ENCODE measurements at places on chromosomes 1 and 21. TPM values are rescaled to one million over a fixed set of nuclear protein-coding genes. Genes with fewer than 3 reads are reported as not detected.
A peak's percentile ranks its signal among the peaks of the same experiment; 100 is the strongest.

The ADCY10 gene
- total RNA-seq = not detected

DNA sequence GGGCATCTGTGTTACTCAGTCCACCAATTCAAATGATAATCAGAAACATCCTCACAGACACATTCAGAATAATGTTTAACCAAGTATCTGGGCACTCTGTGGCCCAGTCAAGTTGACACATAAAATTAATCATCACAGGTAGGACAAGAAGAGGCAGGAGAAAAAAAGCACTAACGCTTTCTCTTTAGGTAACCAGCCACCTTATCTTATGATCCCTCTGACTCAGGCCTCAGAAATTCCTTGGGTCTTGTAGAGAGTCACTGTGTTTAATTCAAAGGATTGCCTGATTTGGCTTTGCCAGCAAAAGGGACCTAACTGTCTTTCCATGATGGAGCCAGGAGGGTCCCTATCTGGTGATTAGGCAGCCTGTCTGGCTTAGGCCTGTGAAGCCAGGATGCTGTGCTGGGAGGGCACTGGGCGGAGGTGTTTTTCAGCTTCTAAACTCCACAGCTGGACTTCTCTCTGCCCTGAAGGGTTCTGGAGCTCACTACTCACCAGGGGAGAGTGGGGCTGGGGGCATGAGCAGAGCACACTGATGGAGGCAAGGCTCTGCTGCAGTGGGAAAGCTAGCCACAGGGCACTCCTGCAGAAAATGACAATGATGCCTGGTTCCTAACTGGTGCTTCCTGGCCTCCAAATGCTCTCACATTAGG, 36.4 kb upstream of the STUM start:
- no peaks in the 10 kb centered on the region for H3K36me3 ChIP-seq
- H3K4me3 ChIP-seq = no peak overlapping the region
- H3K27ac ChIP-seq = no peak overlapping the region

The HSD11B1 gene
- 106 TPM for total RNA-seq

GRCh38 chr1:4485398-4485797, 169.0 kb upstream of the AJAP1 start:
- no peak overlapping the region for H3K4me3 ChIP-seq
- no peaks in the 10 kb centered on the region for H3K4me1 ChIP-seq
- DNase-seq = no peak
- no peaks in the 10 kb centered on the region for H3K36me3 ChIP-seq

GRCh38 chr1:59669752-59670312, 144.9 kb upstream of the HOOK1 start:
- H3K36me3 ChIP-seq = no peaks in the 10 kb centered on the region
- DNase-seq = peak; percentile 54
- H3K27ac ChIP-seq = no peak overlapping the region
- no peaks in the 10 kb centered on the region for H3K27me3 ChIP-seq
- peaks cover 4% of the 10 kb centered on the region for H3K4me1 ChIP-seq

- H3K36me3 ChIP-seq = no peaks in the 10 kb centered on the region
- DNase-seq = no peak
- peaks cover 1% of the 10 kb centered on the region for H3K4me1 ChIP-seq
- H3K4me3 ChIP-seq = no peak overlapping the region
Measured at GRCh38 chr1:197424380-197424779, 156.3 kb downstream of the CRB1 start.

GRCh38 chr1:53869454-53870117, 20.0 kb downstream of the YIPF1 start:
- DNase-seq = no peak
- H3K27me3 ChIP-seq = no peaks in the 10 kb centered on the region
- H3K36me3 ChIP-seq = no peaks in the 10 kb centered on the region
- no peak overlapping the region for H3K4me3 ChIP-seq
- no peaks in the 10 kb centered on the region for H3K4me1 ChIP-seq
- no peak overlapping the region for H3K27ac ChIP-seq

DNA sequence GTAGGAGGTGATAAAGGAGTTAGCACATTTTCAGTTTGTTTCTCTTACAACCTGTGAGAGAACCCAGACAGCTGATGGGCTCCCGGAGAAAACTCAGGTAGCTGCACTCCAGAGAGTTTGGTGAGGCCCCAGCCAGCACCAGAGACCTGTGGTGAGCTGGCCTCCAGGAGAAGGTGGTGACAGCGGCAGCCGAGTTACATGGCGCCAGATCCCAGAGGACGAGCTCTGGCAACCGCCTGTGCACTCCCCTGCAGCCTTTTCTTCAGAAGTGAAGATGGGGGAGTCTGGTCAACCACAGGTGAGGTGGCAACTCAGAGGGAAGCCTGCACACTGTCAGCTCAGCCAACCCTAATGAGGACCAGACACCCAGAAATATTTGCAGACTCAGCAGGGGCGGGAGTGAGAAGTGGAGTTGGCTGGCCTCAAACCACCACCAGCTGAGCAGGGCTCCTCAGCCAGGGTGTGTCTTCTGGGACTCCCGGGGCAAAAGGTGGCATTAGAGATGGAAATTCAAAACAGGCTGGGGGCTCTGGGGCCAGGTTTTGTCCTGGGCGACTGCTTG, 209.7 kb downstream of the SETD4 start:
- H3K4me3 ChIP-seq = no peak overlapping the region
- H3K27me3 ChIP-seq = no peaks in the 10 kb centered on the region
- DNase-seq = no peak
- peaks cover 7% of the 10 kb centered on the region for H3K4me1 ChIP-seq
- H3K27ac ChIP-seq = no peak overlapping the region

DNA sequence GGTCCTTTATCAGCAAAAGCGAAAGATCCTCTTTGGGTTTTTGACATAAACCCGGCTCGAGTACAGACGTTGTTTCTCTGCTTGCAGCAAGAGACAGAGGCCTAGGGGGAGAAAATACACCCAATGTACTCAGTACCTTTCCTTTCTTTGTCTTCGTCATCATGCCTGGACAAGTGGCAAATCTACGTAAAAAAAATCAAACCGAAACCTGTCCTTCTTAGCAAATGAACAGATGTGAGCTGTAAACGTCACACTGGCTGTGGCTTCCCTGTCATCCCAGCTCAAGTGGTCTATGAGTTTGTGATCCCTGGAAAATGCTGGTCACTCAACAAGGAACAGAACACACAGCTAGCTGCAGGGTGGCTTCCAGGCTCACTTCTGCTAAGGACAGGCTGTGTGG, 39.9 kb downstream of the STPG1 start:
- no peak overlapping the region for H3K27ac ChIP-seq
- no peaks in the 10 kb centered on the region for H3K36me3 ChIP-seq
- H3K27me3 ChIP-seq = no peaks in the 10 kb centered on the region
- H3K4me3 ChIP-seq = no peak overlapping the region
- no peaks in the 10 kb centered on the region for H3K4me1 ChIP-seq

The CCDC30 gene
- 5.2 TPM for total RNA-seq

DNA sequence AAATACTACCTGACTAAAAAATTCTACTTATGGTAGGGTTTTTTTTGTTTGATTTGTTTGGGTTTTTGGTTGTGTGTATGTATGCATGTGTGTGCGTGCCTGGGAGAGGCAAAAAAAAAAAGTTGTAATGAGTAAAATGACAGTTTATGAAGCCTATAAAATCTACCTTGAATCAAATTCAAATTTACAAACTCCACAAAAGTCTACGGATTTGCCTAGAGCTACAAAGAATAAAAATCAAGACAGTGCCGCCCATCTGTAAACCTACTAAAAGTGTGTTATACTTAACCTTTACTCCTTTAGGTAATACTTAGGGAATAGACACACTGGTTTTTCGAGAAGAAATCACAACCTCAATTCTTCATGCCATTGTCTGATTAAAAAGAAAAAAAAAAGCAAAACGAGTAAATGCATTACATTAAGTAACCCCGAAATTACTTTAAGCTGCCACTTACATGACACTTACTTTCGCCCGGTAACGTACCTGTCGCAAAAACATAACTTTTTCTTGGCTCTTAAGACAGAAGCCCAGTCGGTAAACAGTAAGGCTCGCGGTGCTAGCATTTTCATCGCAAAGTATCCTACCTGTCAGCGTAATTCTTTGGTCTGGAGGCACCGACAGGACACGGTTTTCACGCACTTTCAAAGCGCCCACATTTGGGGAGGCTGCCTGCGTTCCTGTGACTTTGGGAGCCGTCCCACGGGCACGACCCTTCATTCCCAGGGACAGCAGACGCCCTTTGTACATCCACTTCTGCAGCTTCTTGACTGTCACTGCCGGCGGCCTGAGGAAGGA, 951 bp downstream of the SYDE2 start:
- H3K36me3 ChIP-seq = no peaks in the 10 kb centered on the region
- peak overlapping the region; percentile 98 for H3K4me3 ChIP-seq
- no peaks in the 10 kb centered on the region for H3K4me1 ChIP-seq
- no peak for DNase-seq
- no peaks in the 10 kb centered on the region for H3K27me3 ChIP-seq
- peak overlapping the region; percentile 80 for H3K27ac ChIP-seq

GRCh38 chr21:42539342-42539741, 25.7 kb downstream of the SLC37A1 start:
- no peak overlapping the region for H3K27ac ChIP-seq
- no peak for DNase-seq
- no peaks in the 10 kb centered on the region for H3K36me3 ChIP-seq

- H3K4me1 ChIP-seq = peaks cover 2% of the 10 kb centered on the region
- no peak overlapping the region for H3K4me3 ChIP-seq
Measured at GRCh38 chr1:77594366-77595112, 87.9 kb downstream of the ZZZ3 start.

GRCh38 chr1:18175051-18175450, 67.5 kb downstream of the IGSF21 start:
- H3K36me3 ChIP-seq = no peaks in the 10 kb centered on the region
- H3K4me1 ChIP-seq = no peaks in the 10 kb centered on the region
- no peak overlapping the region for H3K4me3 ChIP-seq
- H3K27me3 ChIP-seq = no peaks in the 10 kb centered on the region
- no peak for DNase-seq

GRCh38 chr1:234214129-234214910, 158.9 kb upstream of the COA6 start:
- no peak overlapping the region for H3K27ac ChIP-seq
- no peak for DNase-seq
- no peak overlapping the region for H3K4me3 ChIP-seq
- H3K36me3 ChIP-seq = no peaks in the 10 kb centered on the region

GRCh38 chr1:212745303-212745702, 45.7 kb upstream of the BATF3 start:
- no peak overlapping the region for H3K27ac ChIP-seq
- H3K27me3 ChIP-seq = no peaks in the 10 kb centered on the region
- no peak overlapping the region for H3K4me3 ChIP-seq
- no peak for DNase-seq
- H3K36me3 ChIP-seq = no peaks in the 10 kb centered on the region
- no peaks in the 10 kb centered on the region for H3K4me1 ChIP-seq

DNA sequence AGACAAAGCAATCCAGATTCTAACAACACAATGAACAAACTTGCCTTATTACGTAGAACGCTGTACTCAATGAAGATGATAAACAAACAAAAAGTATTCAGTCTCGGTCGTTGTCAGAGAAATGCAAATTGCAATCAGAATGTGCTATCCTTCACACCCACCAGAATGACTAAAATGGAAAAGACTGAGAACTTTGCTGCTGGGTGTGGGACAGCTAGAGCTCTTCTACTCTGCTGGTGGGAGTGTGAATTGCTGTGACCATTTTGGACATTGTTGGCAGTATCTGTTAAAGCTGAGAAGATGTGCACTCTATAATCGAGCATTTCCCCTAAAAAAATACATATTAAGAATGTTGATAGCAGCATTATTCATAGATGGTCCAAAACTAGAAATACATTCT, 111.4 kb downstream of the PEX14 start:
- no peaks in the 10 kb centered on the region for H3K4me1 ChIP-seq
- H3K4me3 ChIP-seq = no peak overlapping the region
- no peaks in the 10 kb centered on the region for H3K36me3 ChIP-seq
- H3K27ac ChIP-seq = no peak overlapping the region

DNA sequence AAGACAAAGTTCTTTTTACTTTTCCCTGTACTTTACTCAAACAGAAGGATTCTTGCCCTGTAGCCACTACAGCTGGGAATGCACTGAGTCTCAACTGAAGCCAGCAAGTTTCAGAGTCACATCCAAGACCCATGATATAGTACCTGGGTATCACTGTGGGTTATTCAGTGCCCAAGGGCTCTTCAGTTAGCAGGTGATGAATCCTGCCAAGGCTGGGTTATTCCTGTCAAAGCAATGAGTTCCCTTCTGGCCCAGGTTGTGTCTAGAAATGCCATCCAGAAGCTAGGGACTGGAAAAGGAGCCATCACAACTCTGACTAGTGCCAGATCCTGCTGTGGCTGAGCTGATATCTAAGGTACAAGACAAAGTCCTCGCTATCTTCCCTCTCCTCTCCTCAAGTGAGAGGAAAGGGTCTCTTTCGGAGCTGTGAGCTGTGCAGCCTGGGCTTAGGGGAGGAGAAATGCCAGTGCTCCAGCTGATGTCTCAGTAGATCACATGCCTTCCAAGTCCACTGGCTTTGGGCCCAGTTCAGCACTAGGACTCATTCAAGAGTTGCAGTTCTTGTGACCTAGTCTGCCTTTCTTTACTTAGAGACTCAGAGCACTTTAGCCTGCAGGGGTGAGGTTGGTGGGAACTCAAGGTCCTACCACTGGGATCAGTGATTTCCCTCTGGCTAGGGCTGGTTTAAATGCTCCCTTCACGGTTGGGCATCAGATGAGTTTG, 369.4 kb downstream of the TBX15 start:
- H3K27ac ChIP-seq = no peak overlapping the region
- no peaks in the 10 kb centered on the region for H3K27me3 ChIP-seq
- H3K36me3 ChIP-seq = no peaks in the 10 kb centered on the region
- no peak overlapping the region for H3K4me3 ChIP-seq

The SCCPDH gene
- 26.2 TPM for total RNA-seq

DNA sequence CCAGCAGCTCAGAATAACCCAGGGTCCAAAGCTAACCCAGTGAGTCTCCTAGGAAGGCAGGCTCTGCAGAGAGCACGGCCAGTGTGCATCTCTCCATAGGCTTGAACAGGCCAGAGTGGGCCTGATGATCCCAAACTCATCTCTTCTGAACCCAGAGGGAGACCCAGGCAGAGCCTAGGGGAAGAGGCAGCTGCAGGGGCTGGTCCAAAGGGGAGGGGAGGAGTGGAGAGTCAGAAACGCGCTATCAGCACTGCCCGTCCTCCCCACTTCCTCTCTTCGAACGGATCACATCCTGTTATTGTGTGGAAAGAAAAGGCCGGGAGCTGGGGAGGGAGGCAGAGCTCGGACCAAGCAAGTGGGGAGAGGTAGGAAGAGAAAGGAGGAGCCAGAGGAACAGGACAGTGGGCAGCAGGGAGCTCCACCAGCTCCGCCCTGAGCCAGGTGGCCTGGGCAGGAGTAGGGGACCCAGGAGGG, 20.2 kb downstream of the TAL1 start:
- no peaks in the 10 kb centered on the region for H3K4me1 ChIP-seq
- no peak overlapping the region for H3K27ac ChIP-seq
- DNase-seq = no peak
- no peaks in the 10 kb centered on the region for H3K36me3 ChIP-seq
- no peaks in the 10 kb centered on the region for H3K27me3 ChIP-seq

The HCRTR1 gene
- not detected for total RNA-seq
